ENCODE measurements at places on chromosomes 5 and 9.

DNA sequence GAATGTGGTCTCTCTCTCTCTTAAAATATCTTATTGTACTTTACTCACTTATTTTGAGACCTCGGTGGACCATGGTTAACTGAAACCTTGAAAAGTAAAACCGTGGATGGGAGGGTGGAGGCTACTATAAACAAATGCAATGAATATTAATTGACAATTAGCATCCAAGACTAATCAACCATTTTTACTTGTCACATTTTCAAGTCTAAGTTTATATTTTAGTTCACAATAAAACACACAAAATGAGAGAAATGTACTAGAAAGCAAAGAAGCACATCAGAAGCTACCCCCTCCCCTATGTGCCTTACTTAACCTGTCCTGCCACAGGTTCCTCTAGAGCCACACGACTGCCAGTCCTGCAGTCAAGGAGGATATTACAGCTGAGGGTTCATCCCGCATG lies 4.6 kb downstream of the ARL15 start:
- no peak for DNase-seq

DNA sequence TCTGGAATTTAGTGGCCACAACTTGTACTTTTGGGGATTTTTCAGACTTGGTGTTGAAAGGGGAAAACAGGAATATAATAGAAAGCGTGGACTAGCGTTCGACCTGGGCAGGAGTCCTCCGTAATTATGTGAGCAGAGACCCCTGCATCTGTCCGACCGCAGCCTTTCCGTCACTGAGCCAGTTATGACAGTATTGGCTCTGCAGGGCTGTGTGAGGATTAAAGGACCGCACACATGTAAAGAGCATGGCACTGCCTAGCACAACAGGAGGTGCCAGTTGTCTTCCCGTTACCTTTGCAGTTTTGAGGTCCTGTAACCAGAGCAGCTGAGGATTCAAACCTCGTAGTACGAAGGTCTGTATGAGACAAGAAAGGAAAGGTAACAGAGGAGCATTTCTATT lies 1.2 kb downstream of the B4GALT7 start:
- no peak for DNase-seq

- DNase-seq, result no peak
Measured at GRCh38 chr5:63032343-63032742, 453.7 kb downstream of the LRRC70 start.

GRCh38 chr9:463455-464171 lies 248.9 kb downstream of the DOCK8 start:
- DNase-seq, result no peak

DNA sequence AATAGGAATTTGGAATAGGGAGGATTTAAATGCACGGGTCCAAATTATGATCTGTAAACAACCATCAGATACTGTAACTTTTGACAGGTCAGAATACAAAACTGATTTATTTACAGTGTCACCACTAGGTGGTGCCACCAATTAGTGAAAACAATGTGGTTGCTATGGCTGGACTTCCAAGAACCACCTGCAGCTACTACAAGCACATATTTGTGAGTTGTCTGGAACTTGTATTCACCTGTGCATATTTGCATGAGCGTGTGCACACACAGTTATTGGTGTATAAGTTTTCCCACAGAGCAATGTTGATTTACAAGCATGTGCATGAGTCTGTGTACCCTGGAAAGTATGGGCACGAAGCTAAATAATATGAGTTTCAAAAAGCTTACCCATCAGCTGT lies 3.0 kb upstream of the HRCT1 start:
- DNase-seq, result peak; percentile 57

- no peak for DNase-seq
Measured at GRCh38 chr5:134825212-134825611, 20.6 kb upstream of the C5orf24 start.

DNA sequence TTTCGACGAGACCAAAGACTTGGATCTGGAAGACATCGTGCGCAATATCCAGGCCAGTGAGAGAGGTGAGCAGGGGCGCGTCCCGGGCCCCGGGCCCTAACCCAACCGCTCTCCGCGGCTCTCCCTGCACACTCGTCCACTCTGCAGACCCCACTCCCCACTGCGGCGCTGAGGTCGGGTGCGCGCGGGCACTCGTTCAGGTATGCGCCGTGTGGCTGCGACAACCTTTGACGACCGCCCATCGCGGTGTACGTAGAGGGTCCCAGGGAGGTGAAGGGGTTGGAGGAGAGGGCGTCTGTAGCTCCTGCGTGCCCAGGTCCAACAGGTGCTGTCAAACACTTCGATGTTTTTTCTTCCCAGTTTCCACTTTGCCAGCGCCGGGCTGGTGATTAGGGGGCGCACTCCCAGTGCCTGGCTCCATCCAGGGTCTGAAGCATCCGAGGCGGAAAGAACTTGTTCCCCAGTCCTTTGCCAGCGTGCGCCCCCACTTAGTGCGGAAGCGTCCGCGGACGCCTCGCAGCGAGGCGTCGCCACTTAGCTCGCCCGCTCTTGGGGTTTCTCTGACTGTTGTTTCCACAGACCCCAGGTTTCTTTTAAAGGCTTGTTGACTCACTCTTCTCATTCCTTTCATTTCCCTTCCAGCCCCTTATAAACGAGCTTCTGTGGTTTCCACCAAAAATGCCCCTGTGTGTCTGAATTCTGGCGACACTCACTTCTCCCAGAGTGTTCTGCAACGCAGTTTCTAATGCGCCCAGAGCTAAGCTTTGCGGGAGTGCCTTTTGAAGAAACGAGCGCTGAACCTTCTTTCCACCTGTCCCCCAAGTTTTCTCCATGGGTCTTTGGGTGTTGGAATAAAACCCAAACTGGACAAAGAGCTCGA lies 1.6 kb downstream of the NPR3 start:
- peak; percentile 42 for DNase-seq

DNA sequence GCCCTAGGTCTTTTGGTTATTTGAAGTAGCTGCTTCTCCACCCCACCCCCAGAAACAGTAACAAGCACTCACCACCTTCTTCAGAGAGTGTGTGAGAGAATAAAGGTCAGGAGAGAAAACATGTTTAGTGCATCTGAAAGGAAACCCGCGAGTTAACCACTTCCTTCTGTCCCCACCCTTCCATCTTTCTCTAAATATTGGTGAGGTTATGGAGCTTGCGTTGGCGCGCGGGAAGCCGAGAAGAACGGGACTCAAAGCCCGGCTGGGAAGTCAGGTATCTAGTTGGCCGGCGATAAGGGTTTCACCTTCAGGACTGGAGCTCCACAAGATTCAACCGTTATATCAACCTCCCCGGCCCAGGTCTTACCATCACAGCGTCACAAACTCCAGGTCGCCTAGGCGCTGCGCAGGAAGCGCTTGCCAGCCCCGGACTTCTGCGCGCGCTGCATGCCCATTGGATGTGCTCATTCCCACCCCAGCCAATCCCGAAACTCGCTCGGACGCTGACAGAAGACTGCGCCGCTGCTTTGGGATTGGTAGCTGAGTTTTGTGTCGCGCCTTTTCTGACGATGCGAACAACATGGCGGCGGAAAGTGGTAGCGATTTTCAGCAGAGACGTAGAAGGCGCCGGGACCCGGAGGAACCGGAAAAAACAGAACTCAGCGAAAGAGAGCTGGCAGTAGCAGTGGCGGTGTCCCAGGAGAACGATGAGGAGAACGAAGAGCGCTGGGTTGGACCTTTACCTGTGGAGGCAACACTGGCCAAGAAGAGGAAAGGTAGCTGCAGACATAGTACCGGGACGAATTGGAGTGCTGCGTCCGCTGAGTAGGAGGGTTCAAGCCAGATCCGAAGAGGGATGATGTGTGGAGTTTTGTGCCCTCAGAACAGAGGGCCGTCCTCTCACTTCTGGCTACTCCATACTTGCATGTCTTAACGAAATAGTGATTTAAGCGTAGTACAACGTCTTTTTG lies at the start of the genes CENPK and PPWD1:
CENPK (minus strand) TSS at position 438 of the 971 bp plus-strand sequence. CDS start 8,261 bp downstream, outside the sequence.
PPWD1 (plus strand) TSS at position 566 of the 971 bp plus-strand sequence; CDS start at position 581, 15 bp downstream.
- DNase-seq, result peak; percentile 94

- DNase-seq, result peak; percentile 33
Measured at GRCh38 chr5:33023649-33024048, 312.5 kb downstream of the NPR3 start.

DNA sequence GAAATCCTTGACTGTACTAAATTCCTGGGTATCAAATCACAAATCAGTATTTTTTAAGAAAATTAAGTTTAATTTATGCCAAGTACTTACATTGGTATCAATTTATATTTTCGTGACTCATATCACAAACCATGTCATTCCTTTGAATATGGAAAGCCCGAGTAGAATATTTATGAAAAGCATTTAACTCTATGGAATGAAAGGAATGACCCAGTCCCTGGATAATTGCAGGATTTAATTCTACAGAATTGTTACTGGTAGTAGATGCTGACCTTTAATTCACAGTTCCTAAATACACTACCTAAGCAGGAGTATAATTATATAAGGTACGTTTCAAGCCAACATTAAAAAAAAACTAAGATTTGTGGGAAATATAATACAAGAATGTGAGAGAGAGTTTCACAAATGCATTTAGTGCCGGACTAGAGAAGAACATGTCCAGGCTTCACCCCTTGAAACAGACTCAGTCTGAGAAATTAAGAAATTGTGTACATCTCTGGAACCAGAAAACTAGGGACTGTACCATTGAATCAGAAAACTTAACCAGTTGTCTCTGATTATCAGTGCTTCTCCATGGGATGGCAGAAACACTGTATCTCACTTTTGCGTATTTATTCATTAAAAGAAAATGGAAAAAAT lies 28.5 kb upstream of the PLPPR1 start:
- peak; percentile 14 for DNase-seq

DNA sequence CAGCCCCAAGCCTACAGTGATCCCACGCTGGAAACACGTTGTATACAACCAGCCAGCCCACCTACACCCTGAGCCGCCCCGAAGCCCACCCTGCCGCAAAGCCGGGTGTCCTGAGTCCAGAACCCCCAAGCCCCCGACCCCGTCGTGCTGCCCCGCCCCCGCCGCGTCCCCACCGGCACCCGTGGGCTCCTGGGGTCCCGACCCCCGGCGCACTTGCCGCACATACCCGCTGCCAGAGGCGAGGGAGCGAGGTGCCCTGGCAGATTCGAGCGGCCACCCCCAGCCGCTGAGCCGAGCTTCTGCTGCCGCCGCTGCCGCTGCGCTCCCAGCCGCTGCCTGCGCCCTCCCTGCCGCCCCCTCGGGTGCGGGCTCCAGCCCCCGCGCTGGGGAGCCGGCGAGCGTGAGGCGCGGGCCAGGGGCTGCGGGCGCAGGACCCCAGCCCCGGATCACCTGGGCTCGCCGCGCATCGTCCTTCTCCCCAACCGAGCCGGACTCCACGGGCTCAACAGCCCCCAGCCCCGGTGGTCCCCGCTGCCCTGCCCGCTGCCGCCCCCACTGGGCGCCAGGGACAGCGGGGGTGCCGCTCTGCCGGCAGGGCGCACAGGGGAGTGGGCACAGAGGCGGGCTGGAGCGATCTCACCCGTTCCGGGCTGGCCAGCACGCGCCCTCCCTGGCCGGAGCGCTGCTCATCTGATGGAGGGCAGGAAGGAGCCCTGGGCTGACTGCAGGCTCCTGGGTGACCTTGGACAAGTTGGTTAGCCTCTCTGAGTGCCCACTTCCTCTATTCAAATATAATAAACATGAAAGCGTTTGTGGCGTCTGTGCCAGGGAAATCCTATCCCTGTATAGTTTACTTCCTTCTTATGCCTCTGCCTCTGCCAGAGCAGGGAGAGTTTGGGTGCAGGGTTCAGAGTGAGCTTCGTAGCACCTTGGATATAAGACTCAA lies at the start of gene HTR4:
HTR4 (minus strand) TSS at position 692 of the 946 bp plus-strand sequence. CDS start 17,513 bp downstream, outside the sequence.
- no peak for DNase-seq

DNA sequence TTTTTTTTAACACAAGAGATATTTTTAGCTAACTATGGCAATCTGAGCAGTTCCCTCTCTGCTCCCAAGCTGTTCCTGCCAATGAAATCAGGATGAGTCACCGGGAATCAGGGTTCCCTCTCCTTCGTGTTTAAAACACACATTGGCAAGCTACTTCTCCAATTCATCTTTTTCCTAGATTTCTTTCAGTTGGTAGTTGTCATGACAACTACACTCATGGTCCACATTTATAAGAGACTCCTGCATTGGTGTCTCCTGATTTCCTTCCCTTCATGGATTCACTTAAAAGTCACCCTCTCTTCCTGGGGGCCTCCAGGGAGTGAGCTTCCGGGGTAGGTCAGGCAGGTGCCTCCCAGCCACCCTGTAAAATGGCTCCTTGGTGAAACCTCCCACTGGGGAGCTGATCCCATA lies 72.3 kb upstream of the NIPAL4 start:
- peak; percentile 97 for DNase-seq

DNA sequence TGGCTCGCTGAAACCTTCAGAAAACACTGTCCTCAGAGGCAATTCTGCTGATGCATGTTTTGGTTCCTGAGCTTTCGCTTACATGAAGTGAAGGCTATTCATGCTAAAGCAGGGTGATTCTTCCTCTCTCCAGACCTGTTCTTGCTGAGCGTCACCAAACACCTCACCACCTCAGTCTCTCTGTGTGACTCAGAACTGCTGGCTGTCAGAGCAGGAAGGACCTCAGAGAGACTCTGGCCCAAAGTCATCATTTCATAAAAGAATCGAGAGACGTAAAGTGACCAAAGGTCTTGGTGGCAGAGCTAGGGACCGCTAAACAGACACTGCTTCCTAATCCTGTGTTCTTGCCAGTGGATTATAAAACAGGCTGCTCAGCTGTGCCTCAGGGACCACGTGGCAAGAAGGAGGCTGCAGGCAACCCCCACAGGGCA lies 73.8 kb downstream of the LHFPL2 start:
- no peak for DNase-seq

DNA sequence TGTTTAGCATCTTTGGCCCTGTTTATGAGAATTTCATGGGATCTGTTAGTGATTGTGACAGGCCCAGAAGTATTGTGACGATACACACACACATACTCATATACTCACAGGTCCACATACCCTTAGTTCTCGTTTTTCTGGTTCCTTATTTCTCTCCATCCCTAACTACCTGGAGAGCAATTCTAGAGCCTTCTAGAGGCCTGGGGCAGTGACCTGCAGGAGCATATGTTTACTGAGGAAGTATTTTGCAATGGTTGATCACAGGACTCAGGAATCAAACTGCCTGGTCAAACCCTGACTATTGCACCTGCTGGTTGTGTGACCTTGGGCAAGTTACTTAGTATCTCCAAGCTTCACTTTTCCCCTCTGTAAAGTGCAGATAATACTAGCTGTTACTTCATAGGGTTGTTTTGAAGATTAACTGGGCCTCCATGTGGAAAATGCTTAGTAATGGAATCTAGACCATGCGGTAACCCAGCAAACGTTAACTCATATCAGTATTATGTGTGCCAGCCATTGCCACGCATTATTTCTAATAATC lies 8.7 kb downstream of the PAPPA start:
- DNase-seq, result no peak

DNA sequence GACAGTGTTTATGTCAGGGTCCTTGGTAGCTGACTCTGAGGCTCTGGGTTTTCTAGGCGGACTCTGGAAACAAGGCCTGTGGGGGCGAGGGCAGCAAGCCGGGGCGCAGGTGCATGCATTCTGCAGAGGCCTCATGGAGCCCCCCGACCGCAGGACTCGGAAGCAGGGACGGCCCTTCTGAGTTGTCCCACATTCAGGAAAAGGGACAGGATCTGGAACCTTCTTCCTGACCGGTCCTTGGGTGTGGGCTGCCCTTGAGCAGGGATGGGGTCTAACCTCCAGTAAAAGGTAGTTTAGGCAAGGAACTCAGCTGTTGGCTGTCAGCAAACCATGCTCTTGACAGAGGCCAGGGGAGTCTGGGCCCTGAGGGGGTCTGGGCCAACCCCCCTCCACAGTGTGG lies 7.4 kb upstream of the COL5A1 start:
- DNase-seq, result no peak
